Vagina (tissue), 2 donors: ENCODE measurements at places on chromosomes 4 and X.

DNA sequence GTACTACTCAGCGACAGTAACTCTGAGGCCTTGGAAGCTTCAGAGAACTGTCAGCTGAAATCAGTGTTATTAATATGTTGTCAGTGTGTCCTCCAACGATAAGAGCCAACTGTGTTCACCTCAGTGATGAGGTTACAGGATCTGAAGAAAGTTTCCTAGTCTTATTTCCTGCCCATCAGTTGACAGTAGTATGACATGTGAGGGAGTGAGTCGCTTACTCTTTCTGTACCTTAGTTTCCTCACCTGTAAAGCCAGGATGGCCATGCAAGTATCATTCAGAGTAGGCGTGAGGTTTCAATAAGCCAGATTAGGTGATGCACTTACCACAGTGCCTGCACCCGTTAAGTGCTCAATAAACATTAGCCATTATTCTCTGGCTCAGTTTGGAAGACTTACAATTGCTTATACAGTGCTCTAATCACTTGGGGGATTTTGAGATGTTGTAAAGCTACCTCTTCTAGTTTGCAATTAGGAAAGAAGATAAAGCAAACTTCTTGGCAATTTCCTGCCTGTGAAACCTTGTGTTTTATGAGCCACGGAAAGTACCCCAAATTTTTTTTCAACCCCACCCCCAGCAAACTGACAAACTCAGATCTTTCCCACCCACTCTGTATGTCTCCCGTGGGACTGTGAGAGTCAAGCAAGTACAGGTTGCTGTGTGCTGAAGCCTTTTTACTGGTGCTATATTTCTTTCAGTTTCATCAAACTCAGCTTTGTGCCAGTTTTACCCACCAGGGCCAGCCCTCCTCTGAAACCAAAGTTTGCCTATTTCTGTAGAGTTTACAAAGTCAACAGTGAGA lies 62.2 kb downstream of the ANXA3 start:
- DNase-seq, result no peak

- no peak for DNase-seq
These were observed 88.0 kb upstream of the CBR4 start for GRCh38 chr4:169098054-169098497.

DNA sequence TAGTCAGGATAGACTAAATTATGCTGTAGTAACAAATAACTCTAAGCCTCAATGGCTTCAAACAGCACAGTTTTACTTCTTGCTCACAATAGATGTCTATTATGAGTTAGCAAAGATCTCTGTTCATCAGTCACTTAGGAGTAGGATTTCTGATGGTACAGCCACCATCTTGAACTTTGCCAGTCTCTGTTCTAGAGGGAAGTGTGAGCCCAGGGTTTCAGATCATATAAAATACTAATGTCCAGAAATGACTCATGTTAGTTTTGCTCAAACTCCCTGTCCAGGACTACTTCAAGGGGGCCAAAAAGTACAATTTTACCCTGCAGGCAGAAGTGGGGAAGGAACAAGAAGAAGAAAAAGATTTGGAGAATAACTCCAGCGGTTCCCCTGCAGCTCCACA lies 77.1 kb upstream of the LSM6 start:
- no peak for DNase-seq

DNA sequence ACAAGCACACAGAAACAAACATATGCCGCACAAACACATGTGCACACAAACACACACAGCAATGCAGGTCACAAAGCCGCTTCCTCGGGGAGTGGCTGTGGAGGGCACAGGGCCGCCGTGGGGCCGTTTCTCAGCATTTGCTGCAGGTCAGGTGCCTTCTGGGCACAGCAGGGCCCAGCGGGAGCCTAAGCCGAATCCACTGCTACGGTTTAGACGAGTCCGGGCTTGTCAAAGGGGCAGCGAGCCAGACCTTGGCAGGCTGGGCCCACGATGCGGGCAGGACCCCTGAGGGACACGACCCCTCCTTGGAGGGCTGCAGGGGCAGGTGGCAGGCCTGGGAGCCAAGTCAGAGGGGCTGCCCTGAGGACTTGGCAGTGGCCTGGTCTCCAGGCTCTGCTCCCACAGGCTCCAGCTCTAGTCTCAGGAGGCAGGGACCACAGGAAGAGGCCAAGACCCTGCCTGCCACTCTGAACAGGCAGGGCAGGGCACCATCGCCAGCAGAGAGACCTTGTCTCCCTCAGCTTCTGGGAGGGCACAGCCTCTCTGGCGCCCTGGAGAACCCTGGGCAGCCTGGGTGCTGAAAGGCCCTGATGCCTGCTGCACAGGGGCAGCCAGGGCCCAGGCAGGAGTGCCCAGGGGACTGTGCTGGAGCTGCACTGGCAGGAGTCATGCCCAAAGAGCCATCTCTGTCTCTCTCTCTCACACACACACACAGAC lies 5.5 kb upstream of the ATP2B3 start:
- DNase-seq, result no peak

- DNase-seq, result no peak
These were observed 65.3 kb downstream of the NYX start for GRCh38 chrX:41512394-41512793.

DNA sequence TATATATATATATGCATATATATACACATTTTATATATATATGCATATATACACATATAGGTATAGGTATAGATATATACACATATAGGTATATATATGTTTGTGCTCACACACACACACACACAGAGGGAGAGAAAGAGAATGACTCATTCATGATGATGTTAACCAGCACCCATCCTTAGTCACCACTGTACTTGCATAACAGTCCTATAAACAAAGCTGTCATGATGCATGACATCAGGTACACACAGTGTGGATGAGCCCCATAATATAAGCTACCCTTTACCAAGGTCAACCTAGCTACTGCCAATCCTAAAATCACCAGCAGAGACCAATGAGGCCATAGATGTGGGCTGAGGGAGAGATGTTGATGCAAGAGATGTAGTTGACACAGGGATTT lies 1408.0 kb downstream of the RAPGEF2 start:
- no peak for DNase-seq

DNA sequence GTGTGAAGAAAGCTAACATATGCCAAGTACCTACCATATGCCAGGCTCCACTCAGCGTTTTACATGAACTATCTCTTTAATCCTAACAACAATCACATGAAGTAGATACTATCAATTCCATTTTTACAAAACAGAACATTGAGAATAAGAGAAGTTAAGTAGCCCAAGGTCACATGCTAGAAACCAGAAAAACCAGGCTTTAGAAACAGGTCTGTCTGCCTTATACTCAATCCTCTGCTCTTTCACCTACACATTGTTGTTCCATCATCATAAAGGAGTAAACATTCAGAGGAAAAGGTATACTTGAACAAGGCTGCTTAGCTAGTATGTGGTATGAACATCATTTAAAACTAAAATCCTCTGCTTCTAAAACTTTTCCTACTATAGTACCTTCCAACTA lies 42.1 kb downstream of the WDFY3 start:
- no peak for DNase-seq

DNA sequence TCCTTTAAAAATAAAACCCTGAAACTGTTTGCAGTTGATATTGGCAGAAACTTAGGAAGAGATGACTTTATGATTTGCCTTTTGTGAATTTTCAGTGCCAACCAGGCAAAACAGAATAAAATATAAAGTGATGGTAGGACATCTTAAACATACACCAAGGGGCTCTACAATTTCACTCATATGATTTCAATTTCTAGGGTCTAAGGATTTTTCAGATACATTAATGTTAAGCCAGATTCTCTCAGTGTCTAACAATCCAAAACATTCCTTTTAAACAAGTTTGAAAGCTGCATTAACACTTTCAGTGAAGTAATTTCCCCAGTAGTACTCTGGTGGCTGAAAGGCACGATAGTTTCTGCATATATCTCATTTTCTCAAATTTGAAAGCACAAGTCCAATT lies 1262.0 kb upstream of the ADGRL3 start:
- no peak for DNase-seq

DNA sequence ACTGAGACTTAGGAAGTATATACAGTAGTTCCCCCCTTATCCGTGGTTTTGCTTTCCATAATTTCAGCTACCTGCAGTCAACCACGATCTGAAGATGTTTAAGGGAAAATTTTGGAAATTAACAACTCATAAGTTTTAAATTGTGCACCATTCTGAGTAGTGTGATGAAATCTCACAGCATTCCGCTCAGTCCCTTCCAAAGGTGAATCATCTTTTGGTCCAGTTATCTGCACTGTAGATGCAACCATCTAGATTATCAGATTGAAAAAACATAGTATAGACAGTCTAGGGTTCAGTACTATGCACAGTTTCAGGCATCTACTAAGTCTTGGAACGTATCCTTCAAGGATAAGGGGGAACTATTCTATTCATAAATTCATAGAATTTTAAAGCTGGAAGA lies 109.0 kb downstream of the ANXA3 start:
- DNase-seq, result no peak

DNA sequence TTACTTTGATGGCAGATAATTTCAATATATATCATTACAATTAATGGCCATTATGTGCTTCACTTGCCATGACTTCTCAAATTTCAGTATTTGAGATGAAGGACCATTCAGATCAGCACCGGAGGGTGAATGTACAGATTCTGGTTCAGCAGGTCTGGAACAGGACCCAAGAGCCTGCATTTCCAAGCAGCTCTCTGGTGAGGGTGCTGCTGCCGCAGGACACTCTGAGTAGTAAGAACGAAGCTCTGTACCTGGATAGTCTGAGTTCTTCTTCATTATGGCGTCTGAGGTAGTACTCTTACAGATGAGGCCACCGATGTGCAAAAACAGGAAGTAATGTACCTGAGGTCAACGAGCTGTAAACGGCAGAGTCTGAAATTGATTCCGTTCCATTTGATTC lies 228.2 kb downstream of the FBXW7 start:
- DNase-seq, result no peak

DNA sequence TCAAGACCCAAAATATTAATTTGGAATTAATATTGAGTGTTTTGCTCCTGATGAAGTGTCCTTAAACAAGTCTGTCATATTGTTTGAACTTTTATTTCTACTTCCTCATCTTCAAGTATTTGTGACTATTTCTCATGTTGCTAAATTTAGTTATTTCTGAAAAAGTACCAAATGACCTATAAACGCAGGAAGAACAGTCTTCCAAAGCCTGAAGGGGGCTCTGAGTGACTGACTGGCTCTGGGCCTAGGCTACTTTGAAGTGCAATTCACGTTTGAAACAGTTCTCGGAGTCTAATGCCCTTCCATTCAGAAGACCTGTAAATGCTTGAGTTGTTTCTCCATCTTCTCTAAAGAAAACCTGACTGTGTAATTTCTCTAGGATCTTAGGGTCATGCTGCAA lies 26.5 kb downstream of the GALNT7 start:
- no peak for DNase-seq

DNA sequence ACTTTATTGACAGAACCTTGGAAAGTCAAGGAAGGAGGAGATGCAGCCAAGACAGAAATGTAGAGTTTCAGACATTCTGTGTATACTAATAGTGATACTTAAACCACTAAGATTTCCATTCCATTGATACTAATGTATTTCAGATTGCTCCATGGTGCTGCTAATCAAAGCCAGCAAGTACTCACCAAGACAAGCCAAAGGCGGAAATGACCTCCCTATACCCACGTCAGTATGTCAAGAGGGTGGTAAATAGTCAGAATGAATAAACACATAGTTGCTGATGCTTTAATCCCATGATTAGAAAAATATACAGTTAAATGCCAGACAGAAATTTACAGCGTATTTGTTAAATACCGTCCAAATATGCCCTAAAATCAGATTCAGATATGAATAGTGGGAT lies 417.8 kb upstream of the INTU start:
- DNase-seq, result no peak

GRCh38 chr4:17807446-17807845 lies 3.1 kb downstream of the DCAF16 start:
- DNase-seq, result no peak

GRCh38 chrX:139784807-139785206 lies 76.8 kb upstream of the MCF2 start:
- DNase-seq, result no peak

GRCh38 chr4:85556283-85556682 lies 81.3 kb downstream of the ARHGAP24 start:
- DNase-seq, result no peak

DNA sequence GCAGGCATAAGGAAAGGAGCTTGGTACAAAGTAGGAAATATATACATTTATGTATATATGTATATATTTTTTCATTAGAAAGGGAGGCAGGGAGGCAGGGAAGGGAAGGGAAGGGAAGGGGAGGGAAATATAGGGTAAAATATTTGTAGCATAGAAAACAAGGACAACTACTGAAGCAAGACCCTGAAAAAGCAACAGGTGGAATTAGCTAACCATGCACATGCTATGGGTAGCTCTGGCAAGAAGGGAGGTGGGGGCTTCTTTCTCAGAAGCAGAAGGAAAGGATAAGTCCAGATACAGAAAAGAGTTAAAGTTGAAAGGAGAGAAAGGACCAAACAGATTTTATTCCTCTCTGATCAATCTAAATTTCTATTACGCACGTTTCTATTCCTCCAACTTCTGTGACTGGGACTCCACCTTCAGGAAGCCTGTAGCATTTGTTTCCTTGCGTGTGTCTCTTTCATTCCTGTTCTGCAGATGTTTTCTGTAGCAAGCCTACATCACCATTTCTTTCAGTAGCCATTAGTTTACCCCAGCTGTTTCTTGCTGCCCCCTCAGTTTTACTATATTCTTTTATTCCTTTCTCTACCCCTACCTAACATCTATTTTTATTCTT lies 82.9 kb downstream of the OR13H1 start:
- no peak for DNase-seq

DNA sequence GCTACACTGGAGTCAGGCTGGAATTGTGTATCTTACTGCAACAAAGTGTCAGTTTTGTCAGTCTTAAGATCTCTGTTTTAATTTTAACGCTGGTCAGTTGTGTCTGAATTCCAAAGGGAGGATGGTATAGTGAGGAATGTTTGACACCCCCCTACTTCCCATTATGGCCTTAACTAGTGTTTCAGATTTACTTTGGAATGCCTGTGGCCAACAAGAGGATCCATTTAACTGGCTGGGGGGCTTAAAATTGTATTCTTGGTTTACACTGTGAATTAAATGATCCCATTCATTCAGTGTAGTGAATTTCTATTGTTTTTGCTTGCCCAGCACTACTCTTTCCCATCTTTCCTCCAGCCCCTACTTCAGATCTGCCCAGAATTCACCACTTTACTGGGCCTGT lies 75.8 kb upstream of the IQCM start:
- DNase-seq, result no peak

- no peak for DNase-seq
These were observed 1526.2 kb upstream of the IGFBP7 start for GRCh38 chr4:58636381-58636780.

DNA sequence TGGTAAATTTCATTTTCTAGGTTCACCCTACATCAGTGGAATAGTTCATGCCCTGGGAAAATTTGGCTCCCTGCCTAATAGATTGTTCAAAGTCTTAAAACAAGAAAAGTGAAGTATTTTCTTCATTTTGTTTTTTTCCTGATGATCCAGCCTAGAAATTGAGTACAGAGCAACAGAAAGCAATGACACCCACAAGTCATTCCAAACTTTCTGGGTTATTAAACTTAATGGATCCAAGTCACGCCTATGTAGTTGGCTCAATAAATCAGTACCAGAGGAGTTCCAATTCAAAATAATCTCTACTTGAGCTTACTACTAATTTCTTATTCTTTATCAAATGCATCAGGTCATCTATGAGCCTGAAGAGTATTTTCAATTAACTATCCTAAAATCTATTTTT lies 937.6 kb upstream of the SLIT2 start:
- DNase-seq, result no peak

- no peak for DNase-seq
These were observed 105.4 kb downstream of the STK32B start for GRCh38 chr4:5156682-5157081.
